Endodermal cell (in vitro differentiated cells): ENCODE measurements at places on chromosomes 7 and 10. TPM values are rescaled to one million over a fixed set of nuclear protein-coding genes. Genes with fewer than 3 reads are reported as not detected.

Gene CSTF2T
- 20.3 to 33.0 TPM (median 32.9 TPM) in 3 replicates for total RNA-seq

Gene BMPR1A
- 96.4 and 99.6 TPM in 2 replicates for total RNA-seq

DNA sequence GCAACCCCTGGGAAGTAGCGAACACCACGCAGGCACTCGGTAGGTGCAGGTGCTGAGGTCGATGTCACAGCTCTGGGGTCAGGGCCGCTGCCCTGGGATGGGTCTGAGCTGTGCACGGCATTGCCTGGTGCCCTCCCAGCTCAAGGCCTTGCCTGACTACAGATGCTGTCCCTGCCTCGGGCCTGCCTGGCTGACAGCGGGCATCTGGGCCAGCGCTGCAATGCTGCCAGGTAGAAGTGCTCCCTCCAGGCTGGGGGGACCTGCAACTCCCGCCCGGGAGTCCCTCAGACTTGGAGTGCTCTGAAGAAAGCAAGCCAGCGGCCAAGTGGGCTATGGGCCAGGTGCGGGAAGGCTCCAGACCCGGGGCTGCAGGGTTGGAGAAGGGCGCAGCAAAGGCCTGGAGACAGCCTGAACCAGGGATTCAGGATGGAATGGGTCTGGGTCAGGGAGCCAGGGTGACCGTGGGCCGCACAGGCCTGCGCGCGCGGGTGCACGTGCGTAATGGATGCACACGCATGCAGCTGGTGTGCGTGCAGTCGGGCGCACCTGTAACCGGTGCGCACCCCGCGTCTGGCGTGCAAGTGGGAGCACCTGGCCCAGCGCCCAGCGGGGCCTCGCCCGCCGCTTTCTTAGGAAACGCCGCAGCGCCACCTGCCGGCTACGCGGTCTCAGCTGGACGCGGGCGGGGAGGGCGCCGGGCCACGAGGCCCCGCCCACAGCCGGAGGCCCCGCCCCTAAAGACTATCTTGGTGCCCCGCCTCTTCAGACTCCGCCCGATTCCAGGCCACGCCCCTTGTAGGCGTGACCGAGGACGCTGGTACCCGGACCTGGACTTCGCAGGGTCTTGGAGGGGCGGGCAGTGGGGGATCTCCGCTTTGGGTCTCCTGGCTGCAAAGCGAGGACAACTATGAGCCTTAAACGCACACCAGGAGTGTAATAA is 46.7 kb downstream of the MICALL2 start:
- DNase-seq, result peak; percentile 98

DNA sequence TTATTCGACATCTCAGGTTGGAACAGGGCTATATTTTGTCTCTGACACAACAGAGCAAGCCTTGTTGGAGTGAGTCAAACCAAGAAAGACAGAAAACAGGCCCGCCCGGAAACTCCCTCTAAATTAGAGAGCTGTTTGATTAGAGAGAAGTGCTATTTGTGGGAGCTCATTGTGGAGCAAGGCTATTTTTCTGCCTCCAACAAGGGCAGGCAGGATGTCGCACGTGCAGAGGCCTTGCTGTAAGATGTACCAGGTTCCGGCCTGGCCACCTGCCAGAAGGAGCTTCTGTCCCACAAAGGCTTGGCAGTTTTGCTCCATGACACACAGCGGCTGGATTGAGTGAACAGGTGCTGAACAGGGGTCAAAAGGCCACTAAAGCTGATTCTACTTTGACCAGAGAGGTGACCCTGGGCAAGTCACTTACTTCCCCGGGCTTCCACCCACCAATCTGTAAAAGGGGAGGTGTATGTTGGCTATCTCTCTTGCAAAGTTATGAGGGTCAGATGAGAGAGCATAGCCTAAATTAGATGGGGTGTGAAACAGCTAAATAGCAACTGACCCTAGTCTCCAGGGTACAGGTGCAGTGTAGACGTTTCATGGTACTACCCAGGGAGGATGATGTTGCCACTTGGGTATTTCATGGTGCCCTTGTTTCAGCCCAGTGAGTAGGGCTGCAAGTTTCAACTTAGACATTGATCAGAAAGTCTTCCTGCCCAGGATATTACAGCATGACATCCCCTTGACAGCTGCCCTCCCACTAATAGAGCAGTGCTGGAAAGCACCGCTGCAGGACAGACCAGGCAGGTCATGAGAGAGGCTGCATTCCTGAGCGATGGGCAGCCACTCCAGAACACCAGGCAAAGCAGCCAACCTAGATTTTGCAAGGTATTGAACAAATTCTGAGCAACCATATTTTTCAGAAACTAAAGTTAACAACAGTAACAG is 62.0 kb downstream of the VSTM4 start:
- peak; percentile 23 for DNase-seq

DNA sequence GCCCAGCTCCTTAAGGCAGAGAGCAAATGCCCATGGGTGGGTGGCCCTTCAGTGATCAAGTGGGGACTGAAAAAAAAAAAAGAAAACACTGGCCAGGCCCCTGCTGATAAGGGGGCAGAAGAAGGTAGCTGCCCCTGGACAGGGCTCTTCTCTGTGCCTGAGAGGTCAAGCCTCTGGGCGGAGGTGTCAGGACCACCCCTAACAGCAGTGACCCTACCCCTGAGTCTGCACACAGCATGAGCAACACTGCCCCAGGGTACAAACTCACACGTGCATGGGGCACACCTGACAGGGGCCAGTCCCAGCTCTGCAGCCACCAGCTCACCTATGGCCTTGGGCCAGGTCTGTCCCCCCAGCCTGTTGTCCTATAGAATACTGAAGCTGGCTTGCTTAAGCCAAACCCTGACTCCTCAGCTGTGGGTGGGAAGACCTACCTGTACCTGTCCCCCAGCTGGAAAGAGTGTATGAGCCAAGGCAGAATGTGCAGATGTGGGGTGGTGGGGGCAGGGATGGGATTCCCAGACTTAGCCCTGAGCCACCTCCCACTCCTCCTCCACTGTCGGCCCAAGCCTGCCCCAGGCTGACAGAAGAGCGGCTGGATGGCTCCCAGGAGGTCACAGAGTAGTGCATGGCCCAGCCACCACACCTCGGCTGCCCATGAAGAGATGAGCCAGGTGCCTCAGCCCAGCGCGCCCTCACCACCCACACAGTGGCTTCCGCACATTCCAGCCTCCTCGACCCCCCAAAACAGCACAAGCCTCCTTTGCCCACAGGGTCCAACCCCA is 23.7 kb downstream of the KCNH2 start:
- no peak for DNase-seq

DNA sequence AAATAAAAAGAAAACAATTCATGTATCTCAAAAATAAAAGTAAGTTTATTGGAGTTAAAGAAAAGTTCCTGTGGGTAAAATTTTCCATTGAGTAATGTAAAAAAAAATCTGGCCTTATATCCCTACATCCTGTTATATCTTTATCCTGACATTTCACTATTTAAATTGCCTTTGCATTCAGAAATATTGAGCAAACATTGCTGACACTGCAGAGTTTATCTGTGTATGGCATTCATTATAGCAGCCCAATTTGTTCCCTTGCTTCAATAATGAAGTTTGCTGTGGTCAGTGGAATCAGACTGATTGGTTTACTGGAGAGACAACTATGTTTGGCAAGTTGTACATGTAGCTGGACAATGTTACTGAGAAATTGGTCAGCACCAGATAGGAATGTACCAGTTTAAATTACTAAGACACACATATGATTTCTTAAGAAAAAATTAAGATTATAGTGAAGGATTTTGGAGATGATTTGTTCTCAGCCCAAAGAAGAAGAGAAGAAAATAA is 271.7 kb downstream of the ANKRD7 start:
- DNase-seq, result no peak

DNA sequence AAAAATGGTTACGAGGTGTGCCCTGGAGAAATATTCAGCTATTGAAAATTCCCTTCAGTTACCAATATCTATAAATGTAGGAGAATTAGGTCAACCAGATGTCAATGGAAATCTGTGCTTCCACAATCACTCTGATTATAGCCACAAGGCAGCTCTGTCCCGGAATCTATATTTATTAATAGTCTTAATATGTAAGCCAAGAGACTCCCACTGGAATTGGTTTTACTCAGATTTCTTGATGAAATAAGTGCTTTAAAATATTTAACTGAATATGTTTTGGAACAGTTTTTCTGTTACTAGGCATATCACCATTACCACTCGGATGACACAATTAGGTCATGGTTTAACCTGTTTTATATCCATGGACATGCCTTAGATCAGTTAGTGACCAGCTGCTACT is 169.6 kb downstream of the POM121L12 start:
- DNase-seq, result no peak

- DNase-seq, result no peak
Measured at GRCh38 chr7:110621289-110621688, 469.6 kb upstream of the LRRN3 start.

DNA sequence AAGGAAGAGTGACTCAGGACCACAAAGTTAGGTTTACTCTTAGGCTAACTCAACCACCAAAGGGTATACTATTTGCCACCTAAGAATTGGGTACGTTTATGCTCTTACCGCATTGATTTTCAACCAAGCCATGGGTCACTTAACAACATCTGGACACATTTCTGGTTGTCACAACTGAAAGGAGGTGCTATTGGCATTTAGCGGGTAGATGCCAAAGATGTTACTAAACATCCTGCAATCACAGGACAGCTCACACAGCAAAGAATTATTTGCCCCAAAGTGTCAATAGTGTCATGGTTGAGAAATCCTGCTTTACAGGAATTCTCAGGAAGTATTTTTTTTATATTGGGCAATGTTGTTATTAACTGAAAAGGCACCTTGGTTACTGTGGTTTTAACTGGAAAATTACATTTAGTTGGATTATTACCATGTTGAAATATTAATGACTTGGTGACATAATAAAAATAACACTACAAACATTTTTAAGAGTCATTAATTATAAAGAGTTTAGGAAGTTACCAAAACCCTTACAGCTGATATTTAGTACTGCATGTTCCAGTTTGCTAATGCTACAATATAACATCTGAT is 185.0 kb upstream of the TMEM196 start:
- no peak for DNase-seq

GRCh38 chr10:105950410-105950809 is 1214.1 kb downstream of the SORCS1 start:
- DNase-seq, result peak; percentile 75
